ENCODE measurements at places on chromosomes 7 and 10.

- no peak for DNase-seq
Observed at GRCh38 chr7:23117841-23118240, 12.3 kb downstream of the KLHL7 start.

DNA sequence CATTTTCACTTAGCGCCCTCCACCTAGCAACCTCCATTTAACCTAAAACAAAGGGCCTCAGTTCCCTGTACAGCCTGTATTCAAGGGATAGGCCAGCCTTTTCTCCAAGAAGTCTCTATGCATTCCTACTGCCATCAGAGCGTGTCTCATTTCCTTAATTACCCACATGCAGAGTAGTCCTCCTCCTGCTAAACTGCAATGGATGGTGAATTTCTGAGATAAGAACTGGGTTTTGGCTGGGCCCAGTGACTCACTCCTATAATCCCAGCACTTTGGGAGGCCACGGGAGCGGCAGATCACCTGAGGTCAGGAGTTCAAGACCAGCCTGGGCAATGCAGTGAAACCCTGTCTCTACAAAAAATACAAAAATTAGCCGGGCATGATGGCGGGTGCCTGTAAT, 71.1 kb upstream of the GPR158 start:
- DNase-seq: no peak

DNA sequence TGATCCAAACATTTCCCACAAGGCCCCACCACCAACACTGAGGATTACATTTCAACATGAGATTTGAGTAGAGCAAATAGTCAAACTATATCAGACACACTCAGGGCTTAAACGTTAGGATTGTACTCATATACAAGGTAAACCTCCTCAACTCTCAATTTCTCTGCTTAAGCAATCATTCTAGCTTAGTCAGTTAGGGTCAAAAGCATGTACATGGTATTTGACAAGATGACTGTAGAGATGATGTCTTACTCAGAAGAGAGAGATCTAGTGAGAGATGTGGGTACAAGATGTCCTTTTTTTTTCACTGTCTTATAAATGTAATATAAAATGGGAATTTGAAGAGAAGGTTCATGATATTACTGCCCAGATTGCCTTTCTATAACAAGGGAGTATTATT, 270.1 kb downstream of the PRKG1 start:
- DNase-seq: no peak

DNA sequence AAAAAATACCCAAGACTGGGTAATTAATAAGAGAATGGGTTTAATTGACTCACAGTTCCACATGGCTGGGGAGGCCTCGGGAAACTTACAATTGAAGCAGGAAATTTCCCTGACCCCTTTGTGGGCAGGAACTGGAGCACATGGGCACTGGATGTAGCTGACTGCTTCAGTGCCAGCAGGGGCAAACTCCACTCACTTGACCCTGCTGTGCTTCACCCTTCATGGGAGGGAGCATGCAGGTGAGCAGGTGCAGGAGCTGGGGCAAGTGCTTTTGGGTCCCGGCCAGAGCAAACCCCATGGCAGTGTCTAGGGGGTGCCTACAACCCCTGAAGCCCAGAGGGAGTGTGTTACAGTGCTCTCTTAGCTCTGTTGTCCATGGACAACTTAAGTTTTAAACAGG, 132.6 kb downstream of the AKR1D1 start:
- no peak for DNase-seq

DNA sequence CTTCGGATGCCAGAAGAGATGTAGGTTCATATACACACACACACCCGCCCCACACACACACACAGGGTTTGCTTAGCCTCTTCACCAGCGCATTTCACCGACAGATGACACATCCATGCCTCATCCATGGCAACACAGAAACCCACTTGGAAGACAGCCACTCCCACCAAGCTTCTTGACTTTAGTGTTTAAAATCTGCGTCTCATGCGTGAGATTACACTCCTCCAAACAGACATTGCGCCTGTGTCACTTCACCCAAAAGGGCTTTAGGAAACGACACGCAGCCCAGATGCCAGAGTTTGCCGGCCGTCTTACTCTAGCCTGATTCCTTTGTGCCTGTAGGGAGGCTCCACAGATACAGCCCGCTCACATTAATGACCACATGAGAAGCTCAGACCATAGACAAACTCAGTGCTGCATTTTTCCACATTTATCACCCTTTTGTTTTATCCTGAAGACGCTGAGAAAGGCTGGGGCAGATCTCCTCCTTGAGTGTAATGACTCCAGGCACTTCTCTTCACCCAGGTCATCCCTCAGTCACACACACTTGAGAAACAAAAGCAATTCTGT, 73.8 kb downstream of the DIP2C start:
- DNase-seq: no peak

DNA sequence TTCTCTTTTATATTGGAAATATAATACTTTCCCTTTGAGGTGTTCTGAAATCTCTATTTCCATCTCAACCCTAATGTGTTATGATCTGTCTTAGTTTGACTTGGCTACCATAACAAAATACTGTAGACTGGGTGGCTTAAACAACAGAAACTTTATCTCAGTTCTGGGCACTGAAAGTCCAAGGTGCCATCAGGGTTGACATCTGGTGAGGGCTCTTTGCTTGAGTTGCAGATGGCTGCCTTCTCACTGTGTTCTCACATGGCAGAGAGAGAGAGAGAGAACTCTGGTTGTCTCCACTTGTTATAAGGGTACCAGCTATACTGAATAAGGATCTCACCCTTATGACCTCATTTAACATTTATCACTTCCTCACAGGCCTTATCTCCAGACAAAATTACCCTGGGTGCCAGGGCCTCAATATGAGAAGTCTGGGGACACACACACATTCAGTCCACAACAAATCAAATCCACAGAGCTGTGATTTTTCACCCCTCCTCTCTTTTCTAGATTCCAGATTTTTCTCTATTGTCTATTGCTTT, 104.5 kb downstream of the SRI start:
- DNase-seq: no peak

GRCh38 chr7:112160771-112161150, 45.4 kb downstream of the DOCK4 start:
- DNase-seq: no peak

- no peak for DNase-seq
Observed at GRCh38 chr10:72277996-72278667, 4.4 kb downstream of the DDIT4 start.

DNA sequence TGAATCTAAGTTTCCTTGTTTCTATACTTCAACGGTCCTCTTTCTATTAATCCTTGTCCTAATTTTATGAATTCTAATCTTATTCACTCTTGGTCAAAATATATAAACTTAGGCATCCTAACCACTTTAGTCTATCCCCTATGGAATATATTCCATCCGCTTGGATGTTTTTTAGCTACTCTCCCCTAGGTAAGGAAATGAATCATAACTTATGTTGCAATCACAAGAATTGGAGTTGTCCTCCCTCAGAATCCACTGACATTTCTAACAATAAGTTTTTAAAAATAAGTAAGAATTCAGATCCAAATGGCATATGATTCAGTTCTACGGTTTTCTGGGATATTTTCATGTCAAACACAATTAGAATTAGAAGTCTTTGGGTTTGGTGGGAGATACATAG, 1081.6 kb downstream of the SORCS1 start:
- no peak for DNase-seq

GRCh38 chr10:86215712-86216111, 150.9 kb downstream of the GRID1 start:
- no peak for DNase-seq

DNA sequence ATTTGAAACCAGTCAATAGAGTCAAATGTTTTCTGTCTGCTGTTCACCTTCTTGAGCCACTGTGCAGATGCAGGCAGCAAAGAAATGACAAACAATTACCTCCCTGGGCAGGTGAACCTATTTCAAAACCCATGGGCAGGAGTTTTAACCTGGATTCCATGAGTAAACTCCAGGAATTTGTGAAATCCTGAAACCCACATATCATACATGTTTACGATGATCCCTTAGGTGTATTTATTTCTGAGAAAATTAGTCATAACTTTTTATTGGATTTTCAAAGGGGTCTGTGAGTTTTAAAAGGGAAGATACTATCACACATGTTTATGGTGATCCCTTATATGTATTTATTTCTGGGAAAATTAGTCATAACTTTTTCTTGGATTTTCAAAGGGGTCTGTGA, 59.8 kb downstream of the ARL5B start:
- DNase-seq: no peak

DNA sequence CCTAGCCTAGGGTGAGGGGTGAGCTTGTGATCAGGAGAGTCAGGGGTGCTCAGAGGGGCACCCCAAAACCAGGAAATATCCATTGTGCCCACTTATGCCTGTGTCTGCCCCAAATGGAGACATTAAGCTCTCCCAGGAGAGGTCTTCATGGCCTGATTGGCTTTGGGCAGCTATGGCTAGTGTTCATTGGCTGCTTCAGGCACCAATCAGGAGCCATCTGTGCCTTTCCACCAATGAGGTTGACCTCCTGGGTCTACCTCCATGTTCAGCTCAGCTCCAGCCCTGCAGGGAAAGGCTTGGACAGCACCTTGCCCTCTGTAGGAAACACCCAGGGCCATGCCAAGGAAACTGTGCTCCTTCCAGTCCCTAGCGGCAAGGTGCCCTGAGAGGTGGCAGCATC, 23.9 kb upstream of the HSPB1 start:
- no peak for DNase-seq

DNA sequence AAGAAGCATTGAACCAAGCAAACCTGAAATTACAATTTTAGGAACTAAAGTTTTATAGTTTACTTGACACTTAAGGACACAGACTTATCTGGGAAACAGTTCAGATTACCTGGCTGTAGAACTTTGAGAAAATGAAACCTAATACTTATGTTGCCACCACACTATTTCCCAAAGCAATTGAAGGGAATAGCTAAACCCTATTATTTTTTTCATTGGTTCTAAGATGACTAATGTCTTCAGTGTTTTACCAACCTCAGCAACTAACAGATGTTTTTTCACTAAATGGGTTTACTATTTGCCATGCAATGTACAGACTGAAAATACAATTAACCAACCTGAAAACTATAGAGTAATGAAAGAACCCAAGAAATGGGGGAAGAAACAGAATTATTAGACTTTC, 689.6 kb downstream of the SORCS1 start:
- DNase-seq: no peak

GRCh38 chr7:123198111-123198510, 1.7 kb downstream of the SLC13A1 start:
- no peak for DNase-seq

- no peak for DNase-seq
Observed at GRCh38 chr10:60856405-60856804, 78.1 kb downstream of the CDK1 start.

- no peak for DNase-seq
Observed at GRCh38 chr7:93165447-93165846, 17.3 kb upstream of the SAMD9L start.

DNA sequence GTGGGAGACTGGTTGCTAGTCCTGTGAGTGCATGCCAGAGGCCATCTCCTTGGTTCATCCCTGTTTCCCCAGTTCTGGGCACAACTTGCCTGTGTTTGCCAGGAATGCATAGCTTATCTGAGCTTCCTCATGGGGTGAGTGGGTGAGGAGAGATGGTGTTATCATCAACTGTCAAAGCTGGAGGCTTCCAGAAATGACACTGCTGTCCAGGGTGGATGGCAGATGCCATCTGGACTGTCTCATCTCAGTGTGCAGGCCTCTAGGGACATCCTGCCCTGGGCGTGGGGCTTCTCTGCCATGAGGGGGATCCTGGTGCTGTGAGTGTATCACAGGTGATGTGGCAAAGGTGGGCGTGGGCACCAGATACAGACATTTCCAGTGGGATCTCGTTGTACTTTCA, 328.6 kb downstream of the DPP6 start:
- no peak for DNase-seq

DNA sequence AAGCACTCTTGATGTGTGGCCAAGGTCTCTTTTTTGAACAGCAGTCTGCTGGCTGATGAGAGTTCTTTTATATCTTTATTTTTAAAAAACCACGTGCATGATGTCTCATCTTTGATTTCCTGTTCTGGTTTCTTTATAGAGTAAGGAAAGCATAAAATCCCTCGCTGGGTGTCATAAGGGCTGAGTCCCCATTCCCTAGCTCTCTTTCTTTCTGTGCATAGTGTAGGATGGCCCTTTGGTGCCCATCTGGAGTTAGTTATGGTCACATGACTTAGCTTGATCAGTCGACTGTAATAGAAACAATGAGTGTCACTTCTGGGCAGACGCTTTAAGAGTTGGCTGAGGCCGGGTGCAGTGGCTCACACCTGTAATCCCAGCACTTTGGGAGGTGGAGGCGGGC, 38.5 kb downstream of the GHRHR start:
- DNase-seq: no peak

DNA sequence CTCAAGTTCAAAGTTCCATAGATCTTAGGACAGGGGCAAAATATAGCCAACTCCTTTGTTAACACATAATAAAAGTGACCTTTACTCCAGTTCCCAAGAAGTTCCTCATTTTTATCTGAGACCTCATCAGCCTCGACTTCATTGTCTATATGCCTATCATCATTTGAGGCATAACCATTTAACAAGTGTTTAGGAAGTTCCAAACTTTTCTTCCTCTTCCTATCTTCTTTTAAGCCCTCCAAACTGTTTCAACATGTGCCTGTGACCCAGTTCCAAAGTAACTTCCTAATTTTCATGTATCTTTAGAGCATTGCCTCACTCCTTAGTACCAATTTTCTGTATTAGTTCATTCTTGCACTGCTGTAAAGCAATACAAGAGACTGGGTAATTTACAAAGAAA, 569.1 kb downstream of the ANKRD7 start:
- no peak for DNase-seq

DNA sequence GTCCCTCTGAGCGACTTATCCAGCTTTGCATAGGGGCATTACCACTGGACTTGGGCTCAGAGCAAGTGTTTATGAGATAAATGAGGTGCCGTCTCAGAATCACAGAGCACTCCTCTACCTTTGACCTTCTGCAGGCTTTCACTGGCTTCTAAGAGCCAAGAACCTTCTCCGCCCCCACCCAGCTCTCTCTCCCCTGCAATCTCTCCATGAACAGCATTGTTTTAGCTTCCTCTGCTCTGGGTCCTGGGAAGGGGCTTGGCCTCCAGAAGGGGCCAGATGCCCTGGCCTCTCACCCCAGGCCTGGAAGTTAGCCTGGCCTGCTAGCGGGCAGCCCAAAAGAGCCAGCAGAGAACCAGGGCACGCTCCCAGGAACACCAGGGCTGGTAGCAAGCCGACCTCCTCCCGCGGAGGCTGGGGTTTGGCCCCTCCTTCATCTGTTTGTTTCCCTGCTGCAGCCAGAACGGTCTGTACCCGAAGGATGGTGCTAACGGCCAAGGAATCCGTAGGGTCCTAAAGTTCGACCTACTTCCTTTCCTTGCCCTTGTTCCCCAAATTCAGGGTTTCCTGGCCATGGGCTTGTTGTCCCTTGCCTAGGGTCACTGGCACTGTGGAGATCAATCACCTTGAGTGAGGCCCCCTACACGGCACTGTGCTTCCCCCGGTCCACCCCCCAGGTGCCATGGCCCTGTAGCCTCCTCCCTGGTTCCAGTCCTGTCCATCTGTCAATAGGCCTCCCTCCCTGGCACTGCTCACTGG, 18.7 kb upstream of the DDIT4 start:
- no peak for DNase-seq

DNA sequence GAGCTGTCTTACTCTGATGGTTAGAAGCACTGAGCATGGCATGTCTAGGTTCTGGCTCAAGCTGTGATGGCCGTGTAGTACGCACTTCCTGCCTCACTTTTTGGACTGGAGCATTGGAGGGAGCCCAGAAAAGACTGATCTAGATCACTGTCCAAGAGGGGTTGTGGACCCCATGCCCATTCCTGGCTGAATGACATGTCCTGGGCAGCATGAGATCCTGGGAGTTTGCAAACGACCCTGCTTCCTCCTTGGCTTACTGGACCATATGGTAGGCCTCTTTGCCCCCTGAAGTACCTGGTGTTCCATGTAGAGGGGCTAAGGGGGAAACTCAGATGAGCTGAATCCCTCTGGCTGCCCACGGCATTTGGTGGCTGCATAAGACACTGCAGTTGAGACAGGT, 36.7 kb downstream of the ARHGAP22 start:
- no peak for DNase-seq

Measured in activated CD4-positive, alpha-beta T cell treated with anti-CD3 and anti-CD28 coated beads, Interleukin-2, amount 50 U/mL, for 4 hours (primary cell).